Body of pancreas (tissue), 4 donors: ENCODE measurements at places on chromosomes 5 and 9.
A peak's percentile ranks its signal among the peaks of the same experiment; 100 is the strongest.

DNA sequence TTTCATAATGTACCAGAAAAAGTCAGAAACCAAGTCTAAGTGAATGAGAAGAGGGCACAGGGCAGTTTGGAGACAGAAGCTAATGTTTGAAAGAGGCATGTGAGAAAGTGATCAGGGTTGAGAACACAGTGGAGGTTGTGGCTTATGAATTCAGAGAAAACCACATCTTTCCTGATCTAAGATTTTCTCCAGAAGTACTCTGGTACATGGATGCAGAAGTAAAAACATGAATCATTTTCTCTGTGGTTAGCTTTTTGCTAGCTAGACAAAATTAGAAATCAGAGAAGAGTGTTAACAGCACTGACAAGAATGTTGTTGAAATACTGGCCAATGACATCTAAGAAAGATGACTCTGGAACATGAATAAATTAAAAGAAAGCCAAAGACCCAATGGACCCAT is 541.1 kb downstream of the DNAH5 start:
- no peak for DNase-seq

DNA sequence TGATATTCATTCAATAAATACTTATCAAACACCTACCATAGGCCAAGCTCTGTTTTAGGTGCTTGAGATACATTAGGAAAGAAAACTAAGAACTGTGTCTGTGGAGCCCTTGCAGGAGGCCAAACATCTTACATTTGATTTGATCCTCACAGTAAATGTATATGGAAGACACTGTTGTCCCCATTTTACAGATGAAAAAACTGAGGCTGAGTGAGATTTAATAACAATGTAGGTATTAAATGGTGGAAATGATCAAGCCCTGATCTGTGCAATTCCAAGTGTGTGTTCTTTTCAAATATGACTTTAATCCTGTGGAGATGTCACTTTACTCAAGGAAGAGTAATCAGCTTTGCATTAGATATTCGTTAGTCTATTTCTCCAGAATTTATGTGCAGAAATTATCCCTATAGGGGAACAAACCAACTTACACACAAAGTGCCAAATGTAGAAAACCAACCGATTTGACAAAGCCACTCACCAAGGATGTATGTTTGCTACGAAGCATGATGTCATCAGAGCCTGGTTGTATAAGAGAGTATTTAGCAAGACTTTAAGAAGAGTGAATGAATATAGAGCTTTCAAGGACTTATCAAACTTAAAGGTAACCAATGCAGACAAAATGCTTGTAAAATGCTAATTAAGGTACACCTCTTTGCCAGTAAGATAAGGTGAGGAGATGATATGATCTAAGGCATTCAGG is 153.9 kb upstream of the NFIB start:
- DNase-seq: no peak

- peak; percentile 26 for DNase-seq
Observed at GRCh38 chr5:66596636-66597182, 516 bp downstream of the MAST4 start.

DNA sequence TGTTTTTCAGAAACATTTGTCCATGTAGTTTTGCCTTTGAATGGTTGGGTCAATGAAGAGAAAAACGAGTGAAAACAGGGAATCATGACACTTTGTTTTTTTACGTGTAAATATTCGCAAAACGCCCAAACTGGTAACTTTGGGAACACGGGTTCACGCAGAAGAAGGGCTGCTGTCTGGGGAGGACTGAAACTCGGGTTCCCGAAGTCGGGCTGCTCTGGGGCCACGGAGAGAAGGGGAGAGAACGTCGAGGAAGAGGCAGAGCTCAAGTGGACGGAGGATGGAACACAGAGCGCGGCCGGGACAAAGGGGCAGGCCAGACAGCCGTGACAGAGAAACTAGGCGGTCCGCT is 478 bp upstream of the SETD9 start:
- DNase-seq: no peak

DNA sequence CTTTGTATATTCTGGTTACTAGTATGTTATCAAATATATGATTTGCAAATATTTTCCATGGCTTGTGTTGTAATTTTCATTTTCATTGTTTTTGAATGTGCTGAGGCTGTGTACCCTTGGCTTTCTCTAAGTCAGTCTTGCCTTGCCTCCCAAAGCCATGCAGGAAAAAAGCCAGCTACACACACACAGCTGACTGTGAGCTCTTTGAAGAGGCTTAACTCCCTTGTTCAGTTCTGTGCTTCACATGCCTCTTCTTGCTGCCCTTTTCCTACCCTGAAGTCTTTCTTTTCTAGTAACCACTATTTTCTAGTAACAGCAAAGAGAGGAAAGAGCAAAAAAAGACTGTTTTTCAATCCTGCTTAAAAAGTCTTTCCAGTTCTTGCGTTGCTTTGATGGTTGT is 53.9 kb downstream of the KCNN2 start:
- no peak for DNase-seq

DNA sequence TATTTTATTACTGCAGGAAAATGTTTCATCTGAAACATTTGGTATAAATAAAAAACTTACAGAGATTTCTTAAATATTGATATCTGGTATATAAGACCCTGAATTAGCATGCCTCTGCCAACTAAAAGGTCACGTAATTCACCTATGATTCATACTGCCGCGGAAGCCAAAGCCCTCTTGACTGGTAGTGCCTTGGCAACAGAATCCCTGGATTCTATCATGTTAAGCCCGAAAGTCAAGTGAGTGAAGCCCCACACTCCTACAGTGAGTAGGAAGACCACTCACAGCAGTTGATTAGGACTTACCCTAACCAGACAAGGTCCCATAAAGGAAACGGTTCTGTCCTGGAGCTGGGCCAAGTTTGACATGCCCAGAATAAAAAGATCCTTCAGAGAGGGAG is 175.6 kb upstream of the NREP start:
- no peak for DNase-seq

DNA sequence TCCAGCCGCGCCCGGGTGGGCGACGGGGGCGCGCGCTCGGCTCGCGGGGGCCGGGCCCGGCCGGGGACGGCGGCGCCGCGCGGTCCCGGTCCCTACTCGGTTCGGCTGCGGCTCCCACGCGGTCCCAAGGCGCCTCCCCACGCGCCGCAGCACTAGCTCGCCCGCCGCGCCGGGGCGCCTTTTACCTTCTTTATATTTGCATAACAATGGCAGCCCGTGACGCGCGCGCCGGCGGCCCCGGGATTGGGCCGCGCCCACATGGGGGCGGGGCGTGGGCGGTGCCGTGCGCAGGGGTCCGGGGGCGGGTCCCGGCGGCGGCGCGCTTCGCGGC is at the start of gene NRARP:
TSS of gene NRARP (minus strand) at position 154 of the 331 bp plus-strand sequence. CDS start 343 bp downstream, outside the sequence.
- peak; percentile 92 for DNase-seq
